ENCODE measurements at places on chromosomes 13 and 19. TPM values are rescaled to one million over a fixed set of nuclear protein-coding genes. Genes with fewer than 3 reads are reported as not detected.

Gene CTXN1
- 22.9 TPM for total RNA-seq

Gene SLC8A2
- total RNA-seq, result 0.15 TPM

Gene SLC10A2
- total RNA-seq, result not detected

Gene LILRB3
- total RNA-seq, result 0.39 TPM

Gene SIGLEC8
- not detected for total RNA-seq

Gene ZNF433
- total RNA-seq, result not detected

Gene CGB1
- not detected for total RNA-seq

Gene TMEM59L
- total RNA-seq, result 6.3 TPM

Gene VSIG10L
- 14.5 TPM for total RNA-seq

Gene LGALS7
- 0.23 TPM for total RNA-seq

Gene HDGFL2
- total RNA-seq, result 29.7 TPM

Gene CPB2
- 0.08 TPM for total RNA-seq

Gene C2CD4C
- total RNA-seq, result 0.35 TPM

Gene KLK15
- total RNA-seq, result not detected

Gene CYP4F8
- not detected for total RNA-seq

Gene OR7A5
- total RNA-seq, result not detected

Gene RAB20
- total RNA-seq, result 2.5 TPM

Gene CASP14
- total RNA-seq, result not detected

Gene COMP
- 0.18 TPM for total RNA-seq

Gene CACNG8
- total RNA-seq, result 0.47 TPM

Gene SPACA4
- total RNA-seq, result not detected

Gene TEKTIP1
- 0.21 TPM for total RNA-seq

Gene ZNF540
- total RNA-seq, result 0.06 TPM

Gene OR10H1
- total RNA-seq, result not detected

Gene ADGRE1
- total RNA-seq, result 4.7 TPM

Gene KLK14
- 0.17 TPM for total RNA-seq

Gene C19orf67
- total RNA-seq, result not detected

Gene NANOS3
- total RNA-seq, result 2.1 TPM

Gene NLRP9
- not detected for total RNA-seq

Gene ZNF579
- 32.1 TPM for total RNA-seq

Gene CBY2
- total RNA-seq, result not detected

Gene CA11
- 9.4 TPM for total RNA-seq

All from A549 treated with AZD2906 at 1 μM for 4 hours (cell line).